ENCODE measurements at places on chromosomes 13 and 19. TPM values are rescaled to one million over a fixed set of nuclear protein-coding genes. Genes with fewer than 3 reads are reported as not detected.
A peak's percentile ranks its signal among the peaks of the same experiment; 100 is the strongest.

The ZNF99 gene
- not detected for total RNA-seq

The ZNF443 gene
- total RNA-seq = 3.1 TPM

The KLHL1 gene
- not detected for total RNA-seq

The UPK1A gene
- 1.8 TPM for total RNA-seq

The KIR2DL1 gene
- total RNA-seq = not detected

The ZNF534 gene
- total RNA-seq = not detected

The SRRM5 gene
- 0.41 TPM for total RNA-seq

- DNase-seq = peak; percentile 92
These were observed 11.3 kb downstream of the STAP2 start for GRCh38 chr19:4327252-4327876.

DNA sequence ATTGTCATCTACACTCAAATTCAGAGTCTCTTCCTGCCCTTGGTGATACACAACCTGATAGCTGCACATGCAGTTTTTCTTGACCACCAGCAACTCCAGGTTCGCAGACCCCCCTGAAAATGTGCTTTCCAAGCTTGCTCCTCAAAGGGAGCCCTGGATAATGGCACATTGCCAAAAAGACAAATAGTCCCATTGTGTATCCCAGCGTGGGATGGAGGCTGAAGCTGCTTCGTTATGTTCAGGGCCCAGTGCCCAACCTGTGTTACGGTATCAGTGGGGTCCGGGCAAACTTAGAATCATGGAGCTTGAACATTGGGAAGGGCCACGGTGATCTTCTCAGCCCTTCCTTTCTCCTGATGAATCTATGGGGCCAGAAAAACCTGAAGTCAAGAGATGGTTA lies 173.0 kb downstream of the TEX29 start:
- DNase-seq = no peak

GRCh38 chr19:46356149-46357055 lies 9.5 kb downstream of the PPP5C start:
- DNase-seq = no peak

- DNase-seq = peak; percentile 54
These were observed 2.8 kb downstream of the ZNF20 start for GRCh38 chr19:12137221-12137940.

DNA sequence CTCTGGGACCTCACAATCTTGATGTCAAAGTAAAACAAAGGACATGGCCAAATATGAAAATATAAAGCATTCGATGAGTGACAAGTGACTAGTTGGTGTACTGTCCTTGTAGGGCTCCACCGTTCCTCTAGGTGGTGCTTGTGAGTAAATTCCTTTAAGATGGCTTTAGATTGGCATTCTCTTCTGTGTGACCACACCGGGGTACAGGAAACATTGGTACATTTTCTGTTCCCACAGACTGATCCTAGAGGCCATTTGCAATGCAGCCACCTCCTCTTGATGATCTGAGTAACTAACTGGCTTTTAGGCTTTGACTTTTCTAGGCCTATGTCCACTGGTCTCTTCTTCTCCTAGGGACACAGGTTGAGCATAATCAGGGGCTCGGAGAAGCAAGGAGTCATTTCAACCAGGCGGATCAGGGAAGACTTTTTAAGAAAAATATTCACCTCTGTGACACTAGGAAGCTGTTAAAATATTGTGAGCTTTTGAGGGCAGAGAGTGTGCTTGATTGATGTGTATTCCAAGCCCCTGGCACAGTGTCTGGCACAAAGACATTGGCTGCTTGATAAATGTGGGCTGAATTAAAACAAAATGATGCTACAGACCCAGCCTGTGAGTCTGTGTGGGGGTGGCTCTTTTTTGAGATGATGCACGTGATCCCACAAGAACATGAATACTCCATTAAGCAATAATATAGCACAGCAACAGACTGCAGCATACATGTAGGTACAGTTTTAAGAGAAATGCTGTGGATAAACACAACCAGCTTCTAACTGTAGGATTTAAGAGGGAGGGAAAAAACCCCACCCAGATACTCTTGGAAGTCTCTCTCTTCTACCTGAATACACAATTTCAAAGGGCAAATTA lies 21.0 kb downstream of the EPSTI1 start:
- DNase-seq = peak; percentile 73

GRCh38 chr13:49607761-49608160 lies 20.5 kb upstream of the ARL11 start:
- no peak for DNase-seq

- peak; percentile 16 for DNase-seq
These were observed 62.3 kb downstream of the CHST8 start for GRCh38 chr19:33683881-33684537.

- DNase-seq = no peak
These were observed 95.1 kb downstream of the C13orf42 start for GRCh38 chr13:51015973-51016372.

DNA sequence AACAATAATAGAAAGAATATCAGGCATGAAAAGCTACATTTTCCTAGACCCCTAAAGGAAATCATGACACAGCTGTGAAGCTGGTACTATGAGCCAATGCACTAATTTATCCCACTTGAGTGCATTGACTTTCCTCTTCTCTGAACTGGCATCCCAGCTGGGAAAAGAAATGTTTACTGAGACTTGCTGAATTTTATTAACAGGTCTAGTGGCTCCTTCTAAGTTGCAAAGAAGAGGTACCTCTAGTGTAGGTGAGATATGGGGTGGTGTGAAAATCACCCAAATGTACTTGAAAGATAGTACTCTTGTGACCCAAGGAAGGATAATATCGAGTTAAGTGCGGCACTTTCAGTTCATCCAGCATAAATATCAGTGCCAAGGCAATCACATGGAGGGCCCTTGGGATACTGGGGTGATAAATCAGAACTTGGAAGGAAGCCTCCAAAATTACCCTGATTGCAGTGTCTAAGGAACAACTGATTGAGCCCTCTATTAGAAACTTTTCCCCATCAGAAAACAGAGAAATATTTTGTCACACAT lies 369.2 kb downstream of the PCDH9 start:
- no peak for DNase-seq

DNA sequence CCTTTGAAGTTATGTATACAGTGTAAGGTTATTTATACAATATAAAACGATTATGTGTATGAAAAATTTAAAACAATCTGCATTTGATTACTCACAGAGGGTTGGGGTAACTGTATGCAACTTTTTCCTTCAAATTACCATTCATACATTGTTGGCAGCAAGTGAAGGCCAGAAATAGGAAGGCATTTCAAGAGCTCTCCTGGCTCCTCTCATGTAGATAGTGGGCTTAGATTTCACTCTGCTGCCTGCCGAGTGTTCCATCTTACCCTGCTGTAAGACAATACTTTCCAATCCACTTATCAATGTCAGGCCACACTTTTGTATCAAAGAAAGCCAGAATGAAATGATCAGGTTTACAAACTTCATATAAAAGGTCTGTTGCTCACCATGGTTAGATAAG lies 245.2 kb downstream of the DNAJC15 start:
- no peak for DNase-seq

- DNase-seq = no peak
These were observed 25.6 kb downstream of the CARM1 start for GRCh38 chr19:10896851-10897526.

- DNase-seq = no peak
These were observed 21.7 kb downstream of the MAU2 start for GRCh38 chr19:19342086-19343015.

DNA sequence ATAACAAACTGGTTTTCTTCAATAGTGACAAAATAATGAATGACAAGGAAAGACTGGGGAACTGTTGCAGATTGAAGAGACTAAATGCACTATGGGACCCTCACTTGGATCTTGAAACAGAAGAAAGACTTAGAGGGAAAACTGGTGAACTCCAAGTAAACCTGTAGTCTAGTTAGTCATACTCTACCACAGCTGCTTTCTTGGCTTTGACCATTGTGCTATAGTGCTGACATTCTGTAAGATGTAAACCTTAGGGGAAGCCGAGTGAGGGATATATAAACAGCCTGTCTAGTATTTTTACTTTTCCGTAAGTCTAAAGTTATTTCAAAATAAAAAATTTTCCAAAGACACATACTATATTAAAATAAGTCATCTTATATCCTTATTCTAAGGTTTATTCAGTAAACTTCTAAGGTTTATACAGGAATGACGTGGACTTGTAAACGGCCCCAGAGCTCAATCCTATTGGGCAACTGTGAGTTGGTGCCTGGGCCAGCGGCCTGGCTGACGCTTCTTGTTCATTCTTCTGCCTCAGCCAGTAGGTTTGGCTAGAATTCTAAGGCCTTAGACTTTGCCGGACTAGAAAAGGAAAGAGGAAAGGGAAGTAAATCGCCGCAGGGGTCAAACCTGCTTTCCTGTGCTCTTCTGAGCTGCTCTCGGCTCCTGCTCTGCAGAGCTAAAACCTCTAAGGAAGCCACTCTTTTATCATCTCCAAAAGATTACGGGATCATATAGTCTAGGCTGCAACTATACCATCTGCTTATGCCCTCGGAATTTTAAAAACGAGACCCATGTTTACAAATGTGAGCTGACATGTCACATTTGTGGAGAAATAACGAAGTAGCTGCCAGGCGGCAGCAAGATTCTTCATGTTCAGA lies 33.6 kb upstream of the UBE2L5 start:
- DNase-seq = no peak

DNA sequence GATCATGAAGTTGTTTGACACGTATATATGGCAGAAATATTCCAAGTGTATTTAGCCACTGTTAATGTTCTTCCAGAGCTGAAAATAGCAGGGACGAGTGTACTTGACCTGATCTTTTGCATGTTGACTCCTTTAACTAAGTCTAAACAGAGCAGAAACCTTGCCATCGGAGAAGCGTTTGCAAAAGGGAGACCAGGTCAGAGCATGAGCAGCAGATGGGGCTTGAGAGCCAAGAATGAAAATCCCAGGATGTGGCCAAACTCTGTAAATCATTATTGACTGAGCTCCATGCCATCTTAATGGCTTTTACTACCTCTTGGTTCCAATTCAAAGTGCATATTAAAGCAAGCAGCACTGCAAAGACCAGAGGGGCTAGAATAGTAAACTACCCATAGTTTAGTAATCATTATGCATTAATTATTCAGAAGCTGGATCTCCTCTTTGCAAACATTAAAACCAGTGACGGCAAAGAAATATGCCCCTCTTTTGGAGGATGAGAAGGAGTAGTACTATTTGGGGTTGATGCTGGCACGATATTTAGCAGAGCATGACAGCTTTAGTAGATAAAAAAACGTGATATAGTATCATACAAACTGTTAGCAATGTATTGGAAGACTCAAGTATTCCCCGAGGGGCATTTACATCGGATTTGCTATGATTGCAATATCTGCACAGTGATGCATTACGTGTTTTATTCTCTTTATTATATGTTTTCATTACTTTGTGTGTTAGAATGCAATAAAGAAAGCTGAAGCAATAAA lies 55.7 kb downstream of the FAM216B start:
- DNase-seq = no peak

- no peak for DNase-seq
These were observed 472.9 kb downstream of the FOXO1 start for GRCh38 chr13:40193286-40194223.

- no peak for DNase-seq
These were observed 1456.1 kb upstream of the MIR17HG start for GRCh38 chr13:89891416-89891815.

- DNase-seq = no peak
These were observed 13.6 kb downstream of the HAS1 start for GRCh38 chr19:51710163-51710562.

DNA sequence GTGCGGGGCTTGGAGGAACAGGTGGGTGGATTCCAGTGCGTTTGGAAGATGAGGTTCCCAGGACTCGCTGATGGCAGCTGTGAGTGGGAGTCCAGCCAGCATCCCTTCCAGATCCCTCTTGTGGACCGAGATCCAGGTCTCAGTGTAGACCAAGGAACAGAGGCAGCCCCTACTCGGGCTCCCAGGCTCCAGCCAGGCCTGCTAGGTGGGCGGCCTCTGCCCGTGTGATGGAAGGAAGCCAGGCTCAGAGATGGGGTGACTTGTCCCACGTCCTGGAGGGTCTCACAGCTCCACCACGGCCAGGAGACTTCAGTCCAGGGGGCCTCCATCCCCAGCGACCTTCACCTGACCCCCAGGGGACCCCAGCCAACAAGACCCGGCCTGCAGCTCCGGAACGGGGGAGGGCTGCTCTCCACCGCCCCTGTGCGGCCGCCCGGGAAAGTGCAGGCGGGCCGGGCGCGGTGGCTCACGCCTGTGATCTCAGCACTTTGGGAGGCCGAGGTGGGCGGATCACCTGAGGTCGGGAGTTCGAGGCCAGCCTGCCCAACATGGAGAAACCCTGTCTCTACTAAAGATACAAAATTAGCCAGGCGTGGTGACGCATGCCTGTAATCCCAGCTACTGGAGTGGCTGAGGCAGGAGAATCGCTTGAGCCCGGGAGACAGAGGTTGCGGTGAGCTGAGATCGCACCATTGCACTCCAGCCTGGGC lies 729 bp upstream of the MADCAM1 start:
- peak; percentile 67 for DNase-seq

DNA sequence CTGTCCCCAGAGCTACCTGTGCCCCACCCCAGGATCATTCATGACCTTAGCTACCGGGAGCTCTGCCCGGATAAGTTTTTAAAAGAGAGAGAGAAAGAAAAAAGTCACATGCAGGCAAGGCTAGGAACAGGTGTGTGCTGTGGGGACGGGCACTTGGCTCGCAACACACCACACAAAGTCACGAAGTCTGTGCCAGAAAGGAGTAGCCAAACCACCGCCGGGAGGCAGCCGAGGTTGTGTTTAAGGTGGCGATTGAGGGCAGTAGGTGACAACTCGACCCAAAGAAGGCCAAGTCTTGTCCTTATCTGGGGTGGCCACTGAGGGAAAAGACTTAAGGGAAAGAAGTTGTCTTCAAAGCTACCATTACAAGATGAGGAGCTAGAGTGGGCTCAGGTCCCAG lies 4.6 kb upstream of the TSHZ3 start:
- DNase-seq = peak; percentile 21

- no peak for DNase-seq
These were observed 22.8 kb downstream of the ATP8A2 start for GRCh38 chr13:25394402-25395060.

GRCh38 chr13:106630162-106630561 lies 62.2 kb upstream of the ARGLU1 start:
- DNase-seq = no peak

- no peak for DNase-seq
These were observed 595.5 kb downstream of the LMO7 start for GRCh38 chr13:76231522-76232167.

DNA sequence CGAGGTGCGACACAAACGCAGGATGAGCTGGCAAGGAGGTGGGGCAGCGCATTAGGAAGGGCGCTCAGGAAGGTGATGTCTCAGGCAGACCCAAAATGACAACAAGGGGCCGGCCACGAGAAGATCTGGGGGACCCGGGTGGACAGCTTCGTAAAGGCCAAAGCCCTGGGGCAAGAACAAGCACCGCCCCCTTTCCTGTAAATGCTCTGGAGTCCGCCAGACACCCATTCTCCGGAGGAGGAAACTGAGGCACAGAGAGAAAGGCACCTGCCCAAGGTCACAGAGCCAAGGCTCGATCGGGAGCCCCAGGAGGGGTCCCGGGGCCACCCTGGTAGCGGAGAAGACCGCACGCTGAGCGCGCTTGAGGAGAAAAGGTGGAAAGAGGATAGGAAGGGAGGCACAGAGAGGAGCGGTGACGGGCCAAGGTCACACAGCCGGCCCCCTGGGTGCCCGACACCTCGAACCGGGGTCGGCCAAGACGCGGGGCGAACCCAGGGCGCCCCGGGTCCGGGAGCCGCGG lies 571 bp downstream of the SAFB2 start:
- peak; percentile 39 for DNase-seq
